ENCODE measurements at places on chromosomes 6 and 20. TPM values are rescaled to one million over a fixed set of nuclear protein-coding genes. Genes with fewer than 3 reads are reported as not detected.
A peak's percentile ranks its signal among the peaks of the same experiment; 100 is the strongest.

DNA sequence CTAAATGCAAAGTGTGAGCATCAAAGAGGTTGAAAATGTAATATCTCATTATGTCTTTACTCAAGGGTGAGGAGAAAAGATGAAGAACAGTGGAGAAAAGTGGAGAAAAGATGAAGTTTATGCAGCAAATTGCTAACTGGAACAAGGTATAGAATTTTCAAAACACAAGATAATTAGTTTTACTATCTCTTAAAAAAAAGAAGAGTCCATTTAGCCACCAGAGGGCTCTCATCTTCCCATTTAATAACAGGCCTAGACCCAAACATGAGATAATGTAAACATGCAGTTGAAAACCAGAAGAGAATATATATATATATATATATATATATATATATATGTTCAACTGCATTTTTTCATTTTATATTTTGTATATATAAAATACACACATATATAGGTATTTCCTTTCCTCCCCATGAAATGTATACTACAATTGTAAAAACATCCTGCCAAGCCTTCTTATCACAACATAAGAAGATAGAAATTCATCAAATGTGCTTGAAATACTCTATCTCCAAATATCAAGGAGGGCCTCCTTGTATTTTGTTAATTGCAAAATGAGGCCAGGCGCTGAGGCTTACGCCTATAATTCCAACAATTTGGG, 78.4 kb downstream of the ADTRP start:
- no peak overlapping the region for H3K4me3 ChIP-seq
- no peak for DNase-seq
- no peaks in the 10 kb centered on the region for H3K4me1 ChIP-seq
- H3K27ac ChIP-seq: no peak overlapping the region
- no peaks in the 10 kb centered on the region for H3K27me3 ChIP-seq

The CDH26 gene
- 3.1 TPM for total RNA-seq

The AK9 gene
- 23.9 TPM for total RNA-seq

DNA sequence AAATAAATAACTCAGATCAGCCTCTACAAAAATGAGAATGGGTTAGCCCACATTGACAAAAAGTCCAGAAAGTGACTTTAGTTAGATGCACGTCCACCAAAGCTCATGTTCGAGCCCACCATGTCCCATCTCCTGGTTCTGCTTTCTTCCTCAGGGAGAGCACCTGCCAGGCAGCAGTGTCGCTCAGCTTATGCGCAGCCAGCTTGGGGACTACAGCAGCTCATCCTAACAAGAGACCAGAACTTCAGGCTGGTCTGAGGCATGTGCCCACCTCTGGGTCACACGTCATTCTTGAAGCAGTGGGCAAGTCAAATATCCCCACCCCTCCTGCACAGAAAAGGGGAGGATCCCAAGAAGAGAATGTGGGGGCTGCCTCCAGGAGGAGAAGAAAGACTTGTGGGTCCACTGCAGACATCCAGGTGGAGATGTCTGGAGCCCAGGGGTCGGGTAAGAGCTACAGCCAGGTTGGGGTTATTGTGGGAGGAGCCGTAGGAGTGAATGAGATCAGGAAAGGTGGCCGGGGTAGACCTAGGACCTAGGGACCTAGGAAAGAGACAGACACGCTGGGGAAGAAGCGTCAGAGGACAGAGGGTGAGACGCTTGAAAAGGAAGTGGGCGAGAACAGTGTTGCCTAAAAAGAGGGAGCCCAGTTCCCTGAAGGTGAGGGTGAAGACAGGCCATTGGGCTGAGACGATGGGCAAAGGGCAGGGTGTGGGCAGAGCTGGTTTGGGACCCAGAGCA, 52.5 kb downstream of the SSR1 start:
- peak overlapping the region; percentile 71 for H3K4me3 ChIP-seq
- H3K36me3 ChIP-seq: no peaks in the 10 kb centered on the region
- no peaks in the 10 kb centered on the region for H3K27me3 ChIP-seq
- no peaks in the 10 kb centered on the region for H3K4me1 ChIP-seq
- peak overlapping the region; percentile 86 for H3K27ac ChIP-seq

GRCh38 chr6:18425218-18425617, 38.1 kb downstream of the RNF144B start:
- no peaks in the 10 kb centered on the region for H3K27me3 ChIP-seq
- DNase-seq: no peak
- H3K27ac ChIP-seq: peak overlapping the region; percentile 26
- no peak overlapping the region for H3K4me3 ChIP-seq

DNA sequence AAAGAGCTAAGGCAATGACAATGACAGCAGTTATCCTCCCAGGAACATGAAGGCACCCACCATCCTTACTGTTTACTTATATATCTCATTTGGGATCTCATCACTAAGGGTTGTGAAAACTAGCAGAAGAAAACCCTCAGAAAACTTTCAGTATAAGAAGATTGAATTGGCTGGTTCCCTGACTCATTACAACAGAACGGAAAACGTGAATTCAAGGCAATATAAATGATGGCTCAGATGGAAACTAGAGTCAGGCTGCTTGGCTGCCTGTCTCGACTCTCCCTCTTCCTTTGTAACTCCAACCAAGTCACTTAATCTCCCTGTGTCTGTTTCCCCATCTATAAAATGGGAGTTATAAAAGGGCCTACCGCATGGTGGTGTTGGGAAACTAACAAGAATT, 387.1 kb upstream of the JARID2 start:
- no peak overlapping the region for H3K4me3 ChIP-seq
- H3K27me3 ChIP-seq: no peaks in the 10 kb centered on the region
- DNase-seq: no peak
- H3K27ac ChIP-seq: no peak overlapping the region

- peak overlapping the region; percentile 28 for H3K4me3 ChIP-seq
- peaks cover 7% of the 10 kb centered on the region for H3K27me3 ChIP-seq
- peak; percentile 28 for DNase-seq
- peak overlapping the region; percentile 38 for H3K27ac ChIP-seq
- H3K4me1 ChIP-seq: no peaks in the 10 kb centered on the region
These were observed 26.1 kb downstream of the TTLL2 start for GRCh38 chr6:167350731-167351655.

GRCh38 chr20:47224300-47224791, 132.2 kb downstream of the ZMYND8 start:
- no peaks in the 10 kb centered on the region for H3K27me3 ChIP-seq
- H3K36me3 ChIP-seq: peaks cover under 1% of the 10 kb centered on the region
- no peaks in the 10 kb centered on the region for H3K4me1 ChIP-seq
- no peak overlapping the region for H3K4me3 ChIP-seq

DNA sequence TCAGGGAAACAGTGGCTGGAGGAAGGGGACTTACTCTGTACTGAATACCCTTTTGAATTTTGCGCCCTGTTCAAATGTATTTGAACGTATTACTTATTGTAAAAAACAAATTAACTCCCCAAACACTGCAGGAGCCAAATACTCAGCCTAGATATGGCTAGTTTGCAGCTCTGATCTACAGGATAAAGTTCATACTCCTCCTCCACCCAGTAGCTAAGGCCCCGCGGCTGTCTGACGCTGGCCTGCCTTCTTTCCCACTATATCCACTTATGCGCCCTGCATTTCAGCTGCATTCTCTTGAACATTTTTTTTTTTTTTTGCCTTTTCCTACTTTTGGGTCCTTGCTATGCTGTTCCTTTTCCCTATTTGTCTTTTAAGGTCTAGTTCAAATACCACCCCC, 6.5 kb downstream of the GSS start:
- H3K36me3 ChIP-seq: no peaks in the 10 kb centered on the region
- no peaks in the 10 kb centered on the region for H3K27me3 ChIP-seq
- H3K4me3 ChIP-seq: no peak overlapping the region
- no peak for DNase-seq
- H3K4me1 ChIP-seq: no peaks in the 10 kb centered on the region

DNA sequence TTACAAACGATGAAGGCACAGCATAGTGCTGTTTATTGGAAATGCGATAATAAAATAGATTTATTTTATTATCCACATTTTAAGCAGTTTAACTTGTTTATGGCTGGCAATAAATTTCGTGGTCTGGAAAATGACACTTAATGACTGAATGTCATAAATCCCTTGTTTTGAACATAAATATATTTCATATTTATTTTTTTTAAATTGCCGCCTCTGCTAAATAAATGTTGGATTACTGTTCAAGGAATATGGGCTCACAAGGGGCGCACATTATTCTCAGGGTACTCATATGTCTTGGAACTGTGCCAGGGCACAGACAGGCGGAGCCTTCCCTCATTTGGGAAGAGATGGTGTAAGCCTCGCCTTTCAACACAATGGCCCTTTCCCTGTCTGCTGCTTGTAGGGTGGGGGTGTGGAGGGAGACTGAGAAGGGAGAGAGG, 134.3 kb downstream of the PXDC1 start:
- no peak overlapping the region for H3K4me3 ChIP-seq
- H3K4me1 ChIP-seq: no peaks in the 10 kb centered on the region
- H3K36me3 ChIP-seq: no peaks in the 10 kb centered on the region
- H3K27ac ChIP-seq: no peak overlapping the region
- H3K27me3 ChIP-seq: no peaks in the 10 kb centered on the region

The RGS17 gene
- total RNA-seq: 1.8 TPM

- no peak overlapping the region for H3K4me3 ChIP-seq
- peaks cover 4% of the 10 kb centered on the region for H3K4me1 ChIP-seq
- H3K27ac ChIP-seq: no peak overlapping the region
- no peaks in the 10 kb centered on the region for H3K36me3 ChIP-seq
These were observed 31.2 kb downstream of the CITED2 start for GRCh38 chr6:139343052-139343750.

- H3K4me3 ChIP-seq: no peak overlapping the region
- no peaks in the 10 kb centered on the region for H3K4me1 ChIP-seq
- DNase-seq: no peak
- H3K27ac ChIP-seq: no peak overlapping the region
These were observed 4.7 kb upstream of the ZDHHC14 start for GRCh38 chr6:157376241-157376640.

The RALGAPB gene
- total RNA-seq: 73.6 TPM

- no peak for DNase-seq
- H3K27ac ChIP-seq: no peak overlapping the region
- no peak overlapping the region for H3K4me3 ChIP-seq
These were observed 9.7 kb downstream of the TFAP2D start for GRCh38 chr6:50722829-50723554.

DNA sequence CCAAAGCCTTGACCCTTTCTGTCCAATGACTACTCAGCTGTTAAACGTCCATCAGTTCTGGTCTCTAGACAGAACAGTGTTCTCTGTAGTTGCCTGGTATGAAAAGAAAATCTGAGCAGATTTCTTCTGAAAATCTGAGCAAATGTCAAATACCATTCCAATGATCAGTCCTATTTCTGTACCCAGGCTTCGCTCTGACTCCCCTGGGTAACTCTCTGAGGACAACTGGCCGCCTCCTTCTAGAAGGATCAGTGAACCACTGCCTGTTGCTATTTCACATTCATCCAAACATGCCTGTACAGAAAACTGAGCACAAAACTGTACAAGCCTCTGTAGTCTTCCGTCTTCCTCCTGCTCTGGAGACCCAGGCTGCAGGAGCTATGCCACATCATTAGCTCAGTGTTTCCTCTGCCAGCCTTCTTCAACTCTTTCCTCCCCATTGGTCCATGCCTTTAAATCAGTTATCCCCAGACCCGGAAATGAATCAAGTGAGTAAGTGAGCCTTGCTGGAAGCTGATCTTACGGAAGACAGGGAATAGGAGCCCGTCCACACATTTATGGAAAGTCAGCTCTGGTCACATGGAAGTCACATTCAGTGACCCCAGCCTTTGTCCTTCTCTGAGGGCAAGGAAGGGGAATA, 63.3 kb downstream of the DAAM2 start:
- no peaks in the 10 kb centered on the region for H3K27me3 ChIP-seq
- no peak overlapping the region for H3K4me3 ChIP-seq
- no peak for DNase-seq
- no peaks in the 10 kb centered on the region for H3K36me3 ChIP-seq
- H3K4me1 ChIP-seq: no peaks in the 10 kb centered on the region
- peak overlapping the region; percentile 73 for H3K27ac ChIP-seq

DNA sequence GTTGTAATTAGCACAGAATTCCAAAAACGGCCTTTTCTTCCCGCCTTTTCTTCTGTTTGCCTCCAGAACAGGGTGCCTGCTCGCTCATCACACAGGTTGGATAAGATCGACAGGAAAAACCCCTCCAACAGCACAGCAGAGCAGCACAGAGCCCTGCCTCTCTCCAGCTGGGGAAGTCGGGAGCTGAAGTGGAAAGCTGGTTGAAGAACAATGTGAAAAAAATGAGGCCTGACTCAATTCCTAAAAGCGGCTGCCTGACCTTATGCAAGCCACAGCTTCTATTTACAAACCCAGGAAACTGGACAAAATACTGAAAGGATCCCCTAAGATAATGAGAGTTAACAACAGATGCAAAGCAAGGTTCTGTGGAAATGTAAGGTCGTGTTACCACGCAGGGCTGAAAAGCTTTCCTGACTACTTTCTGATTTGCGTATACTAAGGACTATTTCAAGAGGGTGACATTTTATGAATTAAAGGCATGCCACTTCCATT, 116.9 kb downstream of the TTLL2 start:
- no peak overlapping the region for H3K27ac ChIP-seq
- H3K27me3 ChIP-seq: no peaks in the 10 kb centered on the region
- no peak for DNase-seq
- no peak overlapping the region for H3K4me3 ChIP-seq
- H3K4me1 ChIP-seq: no peaks in the 10 kb centered on the region
- H3K36me3 ChIP-seq: no peaks in the 10 kb centered on the region

DNA sequence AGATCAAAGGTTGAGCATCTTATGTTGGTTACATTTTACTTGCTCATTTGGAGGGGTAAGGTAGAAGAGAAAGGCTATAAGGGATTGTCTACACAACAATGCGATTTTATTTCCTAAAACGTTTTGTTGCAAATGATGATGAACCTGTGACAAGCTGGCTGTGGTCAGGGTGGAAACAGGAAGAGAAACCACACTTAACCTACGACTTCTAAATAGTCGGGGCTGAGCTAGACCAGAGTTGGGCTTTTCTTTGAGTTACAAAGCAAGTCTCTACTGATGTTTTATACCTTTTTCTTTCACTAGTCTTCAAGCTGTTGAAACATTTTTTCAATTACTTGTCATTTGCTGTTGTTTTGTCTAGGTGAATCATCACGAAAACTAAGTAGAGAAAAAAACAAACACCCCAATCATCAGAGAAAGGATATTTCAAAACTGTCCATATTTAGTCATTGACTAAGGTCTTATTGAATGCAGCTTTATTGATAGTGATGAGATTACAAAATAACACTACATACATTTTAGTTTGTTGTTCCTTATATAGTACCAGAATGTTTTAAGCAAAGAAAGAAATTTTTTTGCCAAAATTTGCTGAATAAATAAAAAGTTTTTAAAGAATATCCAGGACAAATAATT, 18.0 kb downstream of the KLHL31 start:
- H3K27ac ChIP-seq: no peak overlapping the region
- no peaks in the 10 kb centered on the region for H3K27me3 ChIP-seq
- H3K4me1 ChIP-seq: no peaks in the 10 kb centered on the region
- no peak overlapping the region for H3K4me3 ChIP-seq

DNA sequence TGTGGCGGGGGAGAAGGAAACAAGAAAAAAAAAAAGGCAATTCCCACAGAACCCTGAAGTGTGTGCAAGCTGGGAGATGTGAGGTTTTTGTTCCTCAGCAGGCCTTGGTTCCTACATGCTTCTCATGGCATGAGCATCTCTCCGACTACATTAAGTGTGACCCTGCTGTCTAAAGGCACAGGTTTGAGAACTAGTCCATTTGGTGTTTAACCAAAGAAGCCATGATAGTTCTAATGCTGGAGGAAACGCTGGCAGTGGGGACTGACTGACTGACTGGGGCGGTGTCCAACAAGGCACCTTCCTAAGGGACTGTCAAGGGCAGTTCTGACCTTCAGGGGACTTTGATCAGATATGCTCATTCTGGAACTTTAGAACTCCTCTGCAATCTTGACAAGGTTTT, 3.8 kb downstream of the TXNDC5 start:
- no peak overlapping the region for H3K27ac ChIP-seq
- no peaks in the 10 kb centered on the region for H3K27me3 ChIP-seq
- no peak overlapping the region for H3K4me3 ChIP-seq
- DNase-seq: no peak
- H3K4me1 ChIP-seq: no peaks in the 10 kb centered on the region

Measured in breast epithelium (tissue), 4 donors.